Erythroblast (primary cell): ENCODE measurements at places on chromosomes 5 and 9.

DNA sequence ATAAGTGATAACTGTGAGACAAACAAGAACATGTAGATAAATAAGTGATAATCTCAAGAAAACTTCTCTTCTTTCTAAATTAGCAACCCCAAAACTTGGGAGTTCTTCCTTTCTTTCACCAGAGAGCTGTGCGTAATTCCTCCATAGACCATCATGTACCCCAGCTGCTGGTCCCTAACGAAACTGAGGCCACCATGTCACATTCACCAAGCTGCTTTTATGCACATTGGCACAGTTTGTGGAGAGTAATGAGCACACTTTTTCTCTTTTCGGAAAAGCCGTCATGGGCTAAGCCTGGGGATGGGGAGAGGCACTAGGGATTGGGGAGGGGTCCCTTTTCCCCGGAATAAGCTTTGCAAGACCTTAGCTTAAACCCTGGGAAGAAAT lies 561.4 kb downstream of the BNC2 start:
- no peak for DNase-seq

- DNase-seq = no peak
These were observed 58.3 kb downstream of the UHRF2 start for GRCh38 chr9:6471231-6471850.

GRCh38 chr5:129120158-129120581 lies 25.6 kb downstream of the ISOC1 start:
- no peak for DNase-seq

DNA sequence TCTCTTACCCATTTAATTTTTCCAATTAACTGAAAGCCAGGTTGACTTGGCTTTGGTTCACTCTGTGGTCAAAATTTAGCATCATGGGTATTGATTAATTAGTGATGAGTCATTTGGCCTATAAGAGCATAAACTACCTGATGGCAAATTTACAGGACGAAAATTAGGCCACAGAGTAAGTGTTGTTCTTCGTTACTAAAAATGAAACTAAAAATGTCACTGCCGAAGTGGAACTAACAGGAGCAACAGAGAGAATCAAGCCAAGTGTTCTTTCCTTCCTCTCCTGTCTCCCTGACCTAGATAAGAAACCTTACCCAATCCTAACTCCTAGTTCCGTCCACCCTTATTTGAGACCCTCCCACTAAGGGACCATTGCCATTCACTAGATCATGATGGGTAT lies 176.9 kb downstream of the RAB3C start:
- DNase-seq = peak; percentile 33

DNA sequence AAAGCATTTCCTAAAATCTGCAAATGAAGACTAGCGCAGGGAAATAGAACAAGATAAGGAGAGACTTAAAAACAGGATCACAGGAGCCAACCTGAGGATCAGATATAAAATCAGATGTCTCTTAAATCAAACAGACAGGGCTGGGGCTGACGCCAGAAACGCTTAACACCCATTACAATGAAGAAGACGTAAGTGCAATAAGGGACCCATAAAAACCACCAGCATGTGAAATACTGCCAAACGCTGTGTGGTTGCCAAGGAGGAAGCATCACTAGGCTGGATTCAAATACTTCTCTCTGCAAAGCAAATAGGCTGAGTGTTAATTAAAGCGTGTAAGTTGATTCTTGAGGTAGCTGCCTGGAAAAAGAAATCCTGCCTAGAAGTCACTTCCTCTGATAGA lies 74.4 kb upstream of the ATP10B start:
- DNase-seq = no peak

DNA sequence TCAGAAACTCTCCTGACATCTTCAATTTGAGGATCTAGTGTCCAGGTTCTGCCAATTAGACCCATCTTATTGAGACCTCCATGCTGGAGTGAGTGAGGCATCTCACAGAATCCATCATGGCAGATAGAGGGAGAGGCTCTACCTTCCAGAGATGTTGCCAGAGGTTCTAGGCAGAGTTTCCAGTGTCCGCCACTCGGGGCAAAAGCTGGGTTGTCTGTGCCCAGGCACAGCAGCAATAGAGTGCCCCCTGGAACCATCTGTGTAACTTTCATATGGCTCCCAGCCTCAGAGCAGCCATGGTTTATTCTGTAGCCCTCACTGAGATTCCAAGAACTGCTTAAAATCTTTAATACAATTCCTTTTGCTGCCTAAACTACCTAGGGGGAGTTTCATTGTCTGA lies 16.6 kb upstream of the CCDC112 start:
- no peak for DNase-seq

- DNase-seq = no peak
These were observed 685.8 kb downstream of the MAT2B start for GRCh38 chr5:164191240-164191639.

DNA sequence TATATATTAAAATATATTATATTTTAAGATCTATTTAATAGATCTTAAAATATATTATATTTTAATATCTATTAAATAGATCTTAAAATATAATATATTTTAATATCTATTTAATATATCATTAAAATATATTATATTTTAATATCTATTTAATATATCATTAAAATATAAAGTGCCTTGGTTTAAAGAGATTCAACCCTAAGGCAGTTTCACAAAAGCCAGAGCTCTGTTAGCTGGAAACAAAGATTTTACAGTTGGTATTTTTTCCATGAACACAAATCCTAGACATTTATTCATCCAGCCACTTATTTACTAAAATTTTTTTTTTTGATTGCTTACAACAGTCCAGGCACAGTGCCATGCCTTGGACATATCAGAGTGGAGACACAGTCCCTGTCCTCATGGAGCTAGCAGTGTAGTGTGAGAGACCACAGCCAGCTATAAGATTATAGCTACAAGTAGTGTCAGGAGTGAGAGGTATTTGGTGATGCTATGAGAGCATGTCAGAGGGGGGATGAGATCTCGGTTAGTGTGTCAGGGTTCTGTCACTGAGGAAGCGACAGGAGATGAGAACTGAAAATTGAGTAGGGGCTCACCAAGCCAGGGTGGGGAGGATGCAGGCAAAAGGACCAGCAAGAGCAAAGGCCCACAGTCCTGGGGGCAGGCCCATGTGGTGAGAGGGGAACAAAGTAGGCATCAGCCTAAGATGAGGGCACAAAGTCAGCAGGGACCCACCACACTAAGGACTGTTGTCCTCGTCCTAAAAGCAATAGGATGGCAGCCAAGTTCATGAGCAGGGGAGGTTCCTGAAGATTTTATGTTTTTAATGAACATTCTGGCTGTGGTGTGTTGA lies 74.5 kb downstream of the FBXO38 start:
- no peak for DNase-seq

GRCh38 chr5:9343146-9343850 lies 202.6 kb downstream of the SEMA5A start:
- DNase-seq = no peak

GRCh38 chr9:88814577-88814976 lies 176.7 kb upstream of the S1PR3 start:
- DNase-seq = no peak

DNA sequence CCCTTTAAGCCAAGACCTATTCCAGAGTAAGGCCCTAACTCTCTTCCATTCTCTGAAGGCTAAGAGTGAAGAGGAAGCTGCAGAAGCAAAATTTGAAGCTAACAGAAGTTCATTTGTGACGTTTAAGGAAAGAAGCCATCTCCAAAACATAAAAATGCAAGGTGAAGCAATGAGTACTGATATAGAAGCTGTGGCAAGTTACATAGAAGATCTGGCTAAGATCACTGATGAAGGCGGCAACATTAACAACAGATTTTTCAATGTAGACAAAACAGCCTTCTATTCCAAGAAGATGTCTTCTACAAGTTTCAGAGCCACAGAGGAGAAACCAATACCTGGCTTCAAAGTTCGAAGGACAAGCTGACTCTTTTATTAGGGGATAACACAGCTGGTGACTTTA lies 1143.4 kb downstream of the CDH12 start:
- DNase-seq = no peak

GRCh38 chr5:78004559-78004958 lies 228.4 kb upstream of the TBCA start:
- DNase-seq = no peak

DNA sequence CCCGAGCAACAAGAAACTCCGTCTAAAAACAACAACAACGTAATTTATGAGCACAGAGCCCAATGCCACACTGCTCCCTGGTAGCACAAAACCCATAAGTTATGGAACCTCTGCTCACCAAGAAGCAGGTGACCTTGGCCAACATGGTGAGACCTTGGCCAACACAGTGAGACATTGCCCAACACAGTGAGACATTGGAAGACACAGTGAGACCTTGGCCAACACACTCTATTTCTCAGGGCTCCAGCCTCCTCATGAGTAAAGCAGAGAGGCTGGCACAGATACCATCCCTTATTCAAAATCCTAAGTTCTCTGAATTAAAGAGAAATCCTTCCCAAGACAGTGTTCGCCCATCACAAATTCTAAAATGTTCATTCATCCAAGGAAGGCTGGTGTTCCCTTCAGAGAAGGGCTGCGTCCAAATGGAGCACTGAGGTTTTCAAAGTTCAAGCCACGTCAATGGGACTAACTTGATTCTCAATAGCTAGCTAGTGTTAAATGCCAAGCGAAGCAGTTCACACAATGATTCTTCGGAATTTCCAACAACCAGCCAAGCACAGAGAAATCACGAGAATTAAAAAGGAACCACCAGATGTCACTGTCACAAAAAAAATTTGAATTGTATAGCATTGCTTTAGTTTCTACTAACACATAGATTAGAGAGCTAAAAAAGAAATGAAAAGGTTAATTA lies 29.5 kb downstream of the TTC39B start:
- DNase-seq = peak; percentile 21

GRCh38 chr5:121954086-121954485 lies 7.7 kb upstream of the SRFBP1 start:
- DNase-seq = no peak

DNA sequence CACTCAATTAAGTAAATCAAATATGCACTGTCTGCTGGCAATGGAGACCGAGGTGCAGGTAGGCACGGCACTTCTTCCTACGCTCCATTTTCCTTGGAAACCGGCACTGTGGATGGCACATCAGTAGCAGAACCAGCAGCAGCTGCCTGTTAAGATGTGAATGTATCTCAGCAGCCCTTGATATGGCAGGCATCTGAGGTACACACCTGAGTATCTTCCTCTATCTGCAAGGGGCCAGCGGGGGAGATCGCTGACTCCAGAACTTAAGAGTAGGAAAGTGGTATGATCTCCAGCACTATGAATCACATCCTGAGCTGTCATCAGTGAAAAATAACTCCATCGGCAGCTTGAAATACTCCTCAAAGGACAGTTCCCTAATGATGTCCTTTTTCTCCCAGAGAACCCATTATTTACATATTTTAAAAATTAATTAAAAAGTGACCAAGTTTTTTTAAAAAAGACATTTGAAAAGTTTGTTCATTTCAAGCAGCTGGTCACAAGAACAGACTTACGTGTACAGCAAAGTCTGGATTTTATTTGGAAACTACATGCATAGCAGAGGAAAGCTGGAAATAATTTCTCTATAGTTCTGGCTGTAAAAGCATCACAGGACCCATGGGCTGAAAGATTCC lies 97.1 kb downstream of the ADAMTS12 start:
- no peak for DNase-seq

- DNase-seq = no peak
These were observed 14.4 kb downstream of the GDNF start for GRCh38 chr5:37825334-37825915.

GRCh38 chr5:137693951-137694721 lies 41.8 kb downstream of the KLHL3 start:
- no peak for DNase-seq
